ENCODE measurements at places on chromosomes 2 and 18.

GRCh38 chr2:218745559-218746469 is 35.2 kb downstream of the TTLL4 start:
- DNase-seq, result peak; percentile 69

- DNase-seq, result peak; percentile 26
Measured at GRCh38 chr2:188272121-188272520, 19.6 kb upstream of the GULP1 start.

GRCh38 chr2:102238039-102238756 is 51.4 kb downstream of the IL1RL2 start:
- DNase-seq, result peak; percentile 64

GRCh38 chr2:27903018-27903417 is 12.5 kb downstream of the BABAM2 start:
- no peak for DNase-seq

- DNase-seq, result no peak
Measured at GRCh38 chr2:201257381-201257955, 2.9 kb upstream of the CASP8 start.

DNA sequence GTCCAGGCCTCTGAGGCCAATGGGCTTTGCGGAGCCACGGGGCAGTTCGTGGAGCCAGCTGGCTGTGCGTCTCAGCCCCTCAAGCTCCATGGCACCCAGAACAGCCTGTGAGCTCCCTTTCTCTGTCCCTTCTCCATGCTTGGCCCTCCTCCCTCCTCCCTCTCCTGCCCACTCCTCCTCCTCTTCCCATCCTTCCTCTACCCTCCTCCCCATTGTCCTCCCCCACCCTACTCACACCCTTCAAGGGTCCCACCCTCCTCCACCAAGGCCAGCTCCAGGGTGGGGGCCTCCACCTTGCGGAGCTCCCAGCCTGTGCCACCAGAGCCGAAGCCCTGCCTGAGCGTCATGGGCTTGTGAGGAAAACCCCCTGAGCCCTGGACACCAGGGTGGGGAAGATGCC is 269.0 kb downstream of the ATAD2B start:
- DNase-seq, result no peak

GRCh38 chr2:11748861-11749645 is 2.6 kb downstream of the LPIN1 start:
- no peak for DNase-seq

DNA sequence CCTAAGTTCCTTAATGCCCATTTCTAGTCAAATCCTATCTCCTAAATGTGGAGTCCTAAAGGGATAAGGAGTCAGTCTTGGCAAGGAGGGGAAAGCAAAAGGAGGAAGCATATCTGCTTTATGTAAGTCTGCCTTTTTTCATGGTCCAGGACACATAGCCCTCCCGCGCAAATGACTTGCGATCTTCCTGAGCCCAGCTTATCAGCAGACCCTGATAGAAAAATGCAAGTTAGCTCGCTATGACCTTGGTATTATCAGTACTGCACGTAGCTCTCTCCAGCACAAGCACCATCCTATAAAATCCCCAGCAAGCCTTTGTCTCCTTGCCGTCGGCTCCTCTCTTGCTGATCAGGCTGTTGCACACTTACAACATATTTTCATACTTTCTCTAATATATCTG is 281.4 kb upstream of the KCNH7 start:
- DNase-seq, result no peak

DNA sequence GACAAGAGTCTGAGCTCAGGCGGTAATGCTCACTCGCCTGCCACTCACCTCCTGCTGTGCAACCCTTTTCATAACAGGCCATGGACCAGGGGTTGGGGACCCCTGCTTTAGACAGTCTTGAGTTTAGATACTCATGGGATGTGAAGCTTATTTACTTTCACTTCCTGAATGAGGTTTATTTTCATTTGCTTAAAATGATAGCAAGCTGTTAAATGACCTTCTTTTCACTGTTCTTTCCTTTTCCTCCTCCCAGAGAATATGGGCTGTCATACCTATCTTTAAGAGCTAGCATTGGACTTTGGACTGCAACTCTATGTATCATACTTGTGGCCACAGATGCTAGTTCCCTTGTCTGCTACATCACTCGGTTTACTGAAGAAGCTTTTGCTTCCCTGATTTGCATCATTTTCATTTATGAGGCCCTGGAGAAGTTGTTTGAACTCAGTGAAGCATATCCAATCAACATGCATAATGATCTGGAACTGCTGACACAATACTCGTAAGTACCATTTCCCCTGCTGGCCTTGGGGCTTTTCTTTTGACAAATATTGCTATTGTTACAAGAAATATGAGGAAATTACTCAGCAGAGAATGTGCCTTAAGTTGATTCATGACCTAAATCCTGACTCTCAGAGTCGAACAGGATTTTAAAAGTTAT is 168.5 kb downstream of the DPP4 start:
- DNase-seq, result peak; percentile 25

DNA sequence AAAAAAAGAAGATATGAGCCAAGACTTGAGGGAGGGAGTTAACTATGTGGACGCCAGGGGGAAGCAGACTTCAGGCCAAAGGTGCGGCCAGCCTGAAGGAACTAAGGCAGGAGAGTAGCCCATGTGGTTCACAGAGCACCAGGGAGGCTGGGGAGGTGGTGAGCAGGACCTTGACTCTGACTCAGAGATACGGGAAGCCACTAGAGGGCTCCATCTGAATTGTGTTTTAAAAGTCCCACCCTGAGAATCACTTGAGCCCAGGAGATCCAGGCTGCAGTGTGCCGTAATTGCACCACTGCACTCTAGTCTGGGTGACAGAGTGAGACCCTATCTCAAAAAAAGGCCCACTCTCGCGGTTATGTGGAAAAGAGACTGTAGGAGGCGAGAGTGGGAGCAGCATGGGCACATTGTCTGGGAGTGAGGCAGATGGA is 12.3 kb downstream of the CEP192 start:
- peak; percentile 86 for DNase-seq
